ENCODE measurements at places on chromosomes 2 and 18.
A peak's percentile ranks its signal among the peaks of the same experiment; 100 is the strongest.

- ATAC-seq: peak; percentile 95
Measured at GRCh38 chr2:239293775-239294430, 106.9 kb downstream of the HDAC4 start.

DNA sequence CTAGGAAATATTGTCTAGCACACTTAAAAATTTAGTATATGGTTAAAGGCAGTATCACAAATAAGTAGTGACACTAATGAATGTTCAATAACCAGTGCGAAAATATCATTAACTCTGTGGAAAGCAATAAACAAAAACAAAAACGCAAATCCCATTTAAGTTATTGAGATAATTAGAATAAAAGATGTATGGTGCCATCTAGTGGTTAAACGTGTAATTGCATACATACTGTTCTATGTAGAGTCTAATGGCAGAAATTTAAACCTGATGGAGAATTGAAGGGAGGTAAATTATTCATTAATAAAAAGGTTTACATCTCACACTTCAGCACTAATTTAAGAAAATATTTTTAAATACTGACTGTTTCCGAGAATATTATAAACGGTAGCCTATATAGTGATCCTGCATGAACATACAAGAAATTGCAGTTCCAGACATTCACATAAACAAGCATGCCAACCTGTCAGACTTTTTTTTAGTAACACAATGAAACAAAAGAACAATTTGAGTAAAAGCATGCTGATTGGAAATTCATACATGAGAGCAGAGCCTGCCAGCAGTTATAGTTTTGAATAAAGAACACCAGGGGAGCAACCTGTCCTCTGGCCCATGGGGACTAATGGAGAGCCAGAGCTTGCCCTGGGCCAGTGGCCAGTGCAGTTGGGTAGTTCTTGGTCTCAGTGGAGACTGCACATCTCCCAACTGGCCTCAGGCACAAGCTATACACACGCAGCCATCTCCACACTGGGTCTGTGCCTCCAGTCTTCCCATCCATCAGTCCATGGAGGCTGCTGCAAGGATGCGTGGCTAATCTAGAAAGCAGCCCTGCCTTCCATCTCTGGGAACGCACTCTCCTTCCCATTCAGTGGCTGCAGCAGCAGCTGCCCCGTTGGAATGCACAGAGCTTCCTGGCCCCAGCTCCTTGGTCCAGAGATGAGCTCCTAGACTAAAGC, 28.0 kb downstream of the GCG start:
- ATAC-seq: no peak

DNA sequence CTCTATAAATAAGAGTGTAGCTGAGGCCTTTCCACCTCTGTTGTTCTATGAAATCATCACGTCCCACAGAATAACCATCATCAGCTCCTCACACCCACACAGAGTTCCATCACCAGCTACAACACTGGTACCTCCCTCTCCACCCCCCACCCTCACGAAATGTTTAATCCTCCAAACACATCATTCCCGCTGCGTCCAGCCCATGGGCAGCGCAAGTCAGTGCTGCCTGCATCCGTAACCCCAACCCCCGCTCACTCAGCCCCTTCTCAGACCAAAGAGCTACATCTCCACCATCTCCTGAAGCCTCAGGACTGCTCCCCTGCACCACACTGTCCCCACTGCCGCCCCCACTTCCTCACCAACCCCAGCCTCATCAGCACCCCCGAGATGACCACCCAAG, 19.4 kb downstream of the DNMT3A start:
- no peak for ATAC-seq

- peak; percentile 37 for ATAC-seq
Measured at GRCh38 chr2:233386382-233387041, 32.2 kb downstream of the DGKD start.
